ENCODE measurements at places on chromosomes 7 and 10. TPM values are rescaled to one million over a fixed set of nuclear protein-coding genes. Genes with fewer than 3 reads are reported as not detected.

DNA sequence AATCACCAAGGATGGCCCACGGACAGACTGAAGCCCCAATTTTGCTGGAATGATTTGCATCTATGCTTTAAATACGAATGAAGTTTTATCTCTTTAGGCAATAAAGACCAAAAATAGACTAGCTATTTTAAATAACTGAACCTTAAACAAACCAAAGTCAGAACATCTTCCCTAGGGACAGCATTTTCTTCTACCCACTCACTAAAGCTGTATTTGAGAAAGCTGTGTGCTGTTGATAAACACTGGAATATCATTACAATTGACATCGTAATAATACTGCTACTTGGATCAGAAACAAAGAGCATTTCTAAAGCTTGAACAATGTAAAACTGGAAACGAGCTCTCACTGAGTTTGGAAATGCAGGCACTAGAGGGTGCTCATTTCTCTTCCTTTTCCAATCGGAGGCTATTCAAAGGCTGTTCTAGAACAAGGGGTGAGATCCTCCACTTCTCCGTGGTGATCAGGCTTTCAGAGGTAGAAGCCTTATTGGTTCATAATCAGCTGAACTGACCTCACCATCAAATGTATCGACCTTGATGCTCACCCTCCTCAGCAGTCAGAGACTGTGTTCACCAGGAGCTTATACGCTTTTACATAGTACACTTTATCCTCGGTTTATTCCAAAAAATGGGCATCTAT, 225.3 kb upstream of the PRSS1 start:
- no peak for DNase-seq

DNA sequence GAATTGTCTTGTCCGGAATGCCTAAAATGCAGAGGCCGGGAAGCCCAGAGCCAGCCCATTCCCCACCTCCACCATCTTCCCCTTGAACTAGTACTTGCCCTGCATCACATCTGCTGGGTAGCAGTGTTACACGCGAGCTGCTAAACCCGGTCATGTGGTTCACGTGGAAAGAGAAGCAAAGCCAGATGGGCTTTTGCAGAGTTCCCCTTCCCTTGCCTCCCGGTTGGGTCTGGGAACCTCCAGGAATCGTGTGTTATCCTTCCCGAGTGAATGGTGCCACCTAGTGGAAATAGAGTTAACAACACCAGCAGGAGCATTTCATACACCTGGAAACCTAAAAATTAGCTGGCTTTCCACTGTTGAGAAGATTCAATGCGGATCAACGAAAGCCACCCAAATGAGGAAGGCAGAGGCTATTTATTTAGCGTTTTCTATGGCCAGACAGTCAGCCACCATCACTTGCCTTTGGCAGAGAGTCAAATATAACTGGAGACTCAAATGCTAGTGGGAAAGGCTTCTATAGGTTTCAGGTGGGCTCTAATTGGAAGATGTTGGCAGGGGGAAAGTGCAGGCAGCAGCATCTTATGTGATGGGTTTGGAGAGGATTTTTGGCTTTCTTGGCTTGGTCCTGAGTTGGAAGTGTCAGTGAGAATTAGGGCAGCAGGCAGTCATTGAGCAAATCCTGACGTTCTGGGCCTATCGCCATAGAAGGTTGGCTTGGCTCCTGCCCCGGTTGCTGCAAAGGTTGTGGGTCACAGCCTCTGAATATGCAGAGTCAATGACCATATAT, 12.9 kb upstream of the DENND2A start:
- DNase-seq: peak; percentile 69

- peak; percentile 38 for DNase-seq
Observed at GRCh38 chr10:114100848-114101741, 57.4 kb downstream of the ADRB1 start.

DNA sequence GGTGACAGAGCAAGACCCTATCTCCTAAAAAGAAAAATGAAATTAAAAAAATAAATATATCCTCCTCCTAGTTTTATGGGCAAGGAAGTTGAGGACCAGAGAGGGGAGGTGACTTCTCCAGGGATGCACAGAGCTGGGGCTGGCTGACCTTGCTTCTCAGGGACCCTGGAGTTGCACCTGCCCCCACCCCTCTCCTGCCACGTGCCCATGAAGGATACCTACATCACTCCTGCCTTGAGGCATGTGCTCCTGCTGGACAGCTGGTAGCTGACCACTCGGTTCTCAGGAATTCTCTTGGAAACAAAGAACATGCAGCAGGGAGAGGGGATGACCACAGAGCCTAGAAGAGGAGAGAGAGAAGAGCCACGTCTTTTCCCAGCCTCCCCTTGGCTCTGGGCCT, 522 bp downstream of the CCL24 start:
- no peak for DNase-seq

DNA sequence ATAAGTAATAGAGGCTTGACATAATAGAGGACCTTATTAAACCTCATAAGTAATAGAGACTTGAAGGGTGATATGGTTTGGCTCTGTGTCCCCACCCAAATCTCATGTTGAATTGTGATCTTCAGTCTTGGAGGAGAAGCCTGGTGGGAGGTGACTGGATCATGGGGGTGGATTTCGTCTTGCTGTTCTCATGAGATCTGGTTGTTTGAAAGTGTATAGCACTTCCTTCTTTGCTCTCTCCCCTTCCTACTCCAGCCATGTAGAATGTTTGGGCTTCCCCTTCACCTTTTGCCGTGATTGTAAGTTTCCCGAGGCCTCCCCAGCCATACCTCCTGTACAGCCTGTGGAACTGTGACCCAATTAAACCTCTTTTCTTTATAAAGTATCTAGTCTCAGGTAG, 8.6 kb downstream of the KIFBP start:
- no peak for DNase-seq

GATA3 gene
- 70.9 TPM for total RNA-seq

- DNase-seq: no peak
Observed at GRCh38 chr10:121754666-121755065, 156.4 kb upstream of the FGFR2 start.

DNA sequence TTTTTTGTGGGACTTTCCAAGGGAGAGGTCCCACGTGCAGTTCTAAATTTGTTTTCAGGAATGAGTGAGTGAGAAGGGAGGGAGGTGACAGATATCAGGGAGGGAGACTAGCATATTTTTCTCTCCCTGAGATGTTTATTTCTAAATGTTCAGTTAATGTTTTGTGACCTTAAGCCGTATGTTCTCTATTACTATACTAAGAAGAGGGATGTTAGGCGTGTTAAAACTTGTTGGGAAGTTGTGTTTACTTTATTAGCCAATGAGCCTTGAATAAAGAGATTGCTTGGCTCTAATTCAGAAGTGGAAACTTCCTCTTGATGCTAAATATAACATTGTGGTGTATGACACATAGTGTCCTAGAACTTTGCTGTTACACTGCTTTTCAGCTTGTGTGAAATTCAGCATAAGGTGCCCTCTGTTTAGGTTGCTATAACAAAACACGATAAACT, 37.3 kb downstream of the DNAH11 start:
- DNase-seq: no peak

DNA sequence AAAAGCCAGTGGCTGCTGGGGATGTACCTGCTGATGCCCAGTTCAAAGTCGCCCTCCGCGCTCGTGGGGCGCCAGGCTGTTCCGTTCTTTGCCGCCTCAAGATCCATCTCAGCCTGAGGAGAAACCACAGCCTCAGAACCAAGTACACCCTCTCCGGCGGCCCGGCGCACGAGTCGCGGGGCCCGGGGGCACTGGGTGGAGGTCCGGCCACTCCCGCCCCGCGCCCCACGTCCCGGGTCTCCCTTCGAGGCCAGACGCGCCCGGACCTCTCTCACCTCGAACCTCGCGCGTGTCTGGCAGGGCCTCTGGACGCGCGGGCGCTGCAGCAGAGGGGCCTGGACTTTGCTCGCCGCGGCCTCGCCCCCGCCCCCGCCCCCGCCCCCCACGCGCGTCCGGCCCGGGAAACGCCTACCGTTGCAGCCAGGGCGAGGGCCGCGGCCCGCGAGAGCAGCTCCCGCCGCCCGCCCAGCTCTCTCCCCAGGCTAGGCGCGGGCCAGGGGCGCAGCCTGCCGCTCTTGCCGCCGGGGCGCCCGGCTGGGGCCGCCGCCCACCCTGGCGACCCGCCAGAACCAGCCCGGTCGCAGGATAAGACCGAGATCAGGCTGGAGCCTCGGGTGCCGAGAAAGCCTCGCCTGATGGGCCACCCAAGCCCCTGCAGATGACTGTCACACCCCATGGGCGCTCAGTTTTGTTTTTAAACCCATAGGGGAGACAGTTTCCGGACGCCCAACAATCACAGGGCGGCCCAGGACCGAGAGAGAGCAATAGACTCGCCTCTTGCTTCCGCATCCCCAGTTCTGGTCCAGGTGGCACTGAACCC, at the start of gene ABCB4:
Gene ABCB4 (minus strand): TSS at position 322 of the 820 bp plus-strand sequence. CDS start 215 bp downstream, at position 107.
- no peak for DNase-seq

DNA sequence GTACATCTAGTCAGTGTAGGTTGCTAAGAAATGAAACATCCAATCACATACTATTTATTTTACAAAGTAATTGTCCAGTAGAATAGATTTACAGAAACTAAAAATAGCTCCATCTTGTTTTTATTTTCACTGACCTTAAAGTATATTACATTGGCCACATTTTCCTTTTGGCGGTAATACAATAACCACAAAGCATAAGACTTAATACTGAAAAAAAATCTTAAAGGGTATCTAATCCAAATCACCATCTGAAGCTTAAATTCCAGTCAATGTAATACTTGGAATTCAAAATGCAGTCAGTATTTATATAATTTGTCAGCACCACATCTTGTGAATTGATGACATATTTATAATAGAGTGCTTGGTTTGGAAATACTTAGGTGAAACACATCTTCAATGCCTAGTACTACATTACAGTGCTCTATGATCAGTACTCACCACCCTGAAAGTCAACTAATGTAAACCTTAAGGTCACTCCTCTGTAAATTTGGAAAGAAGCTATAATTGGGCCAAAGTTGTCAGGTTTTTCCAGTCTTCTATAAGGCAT, 8.9 kb downstream of the ANKMY2 start:
- no peak for DNase-seq

DNA sequence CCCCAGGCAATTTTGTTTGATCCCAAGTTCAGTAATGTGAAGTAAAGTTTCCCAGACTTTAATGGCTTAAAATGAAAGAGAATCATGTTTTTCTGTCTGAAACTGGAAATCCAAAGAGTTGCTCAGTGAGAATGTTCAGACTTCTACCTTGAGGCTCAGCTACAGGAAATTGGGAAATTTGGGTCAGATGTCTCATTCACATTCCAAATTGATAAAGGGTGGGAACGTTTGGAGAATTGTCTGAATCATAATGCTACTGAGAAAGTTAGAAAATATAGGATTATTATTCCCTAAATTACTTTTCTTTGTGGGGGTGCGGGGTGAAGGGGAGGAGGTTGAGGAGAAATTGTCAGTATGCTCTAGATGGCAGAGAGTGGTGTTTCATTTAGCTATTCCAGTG, 773.9 kb downstream of the LRMDA start:
- no peak for DNase-seq

GRCh38 chr7:69722843-69723242, 124.6 kb downstream of the AUTS2 start:
- DNase-seq: no peak

SUN3 gene
- not detected for total RNA-seq

Data from endothelial cell (in vitro differentiated cells).